Pulmonary artery endothelial cell (primary cell): ENCODE measurements at places on chromosomes 2 and 18. TPM values are rescaled to one million over a fixed set of nuclear protein-coding genes. Genes with fewer than 3 reads are reported as not detected.

The GRB14 gene
- 3.9 and 4.3 TPM in 2 replicates for total RNA-seq

The SERPINB4 gene
- not detected in 2 replicates for total RNA-seq

GRCh38 chr2:159204381-159205144 is 81.9 kb downstream of the WDSUB1 start:
- DNase-seq: no peak

DNA sequence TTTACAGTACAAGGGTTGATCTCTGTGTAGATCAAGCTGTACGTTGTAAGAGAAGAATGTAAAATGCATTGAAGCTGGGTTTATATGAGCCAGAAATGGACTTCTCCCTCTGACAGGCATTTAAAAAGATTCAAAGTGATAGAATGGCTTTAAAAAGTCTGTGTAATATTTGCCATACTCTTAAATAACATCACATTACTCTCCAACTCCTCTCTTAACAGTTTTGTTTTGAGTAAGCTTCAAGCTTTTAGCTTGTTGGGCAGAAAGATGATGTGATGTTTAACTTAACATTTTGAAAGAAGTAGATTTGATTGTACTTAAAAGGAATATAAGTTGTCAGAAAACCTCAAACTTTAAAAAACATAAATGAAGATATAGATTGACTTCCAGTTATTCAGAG is 72.2 kb downstream of the COX7A2L start:
- no peak for DNase-seq

DNA sequence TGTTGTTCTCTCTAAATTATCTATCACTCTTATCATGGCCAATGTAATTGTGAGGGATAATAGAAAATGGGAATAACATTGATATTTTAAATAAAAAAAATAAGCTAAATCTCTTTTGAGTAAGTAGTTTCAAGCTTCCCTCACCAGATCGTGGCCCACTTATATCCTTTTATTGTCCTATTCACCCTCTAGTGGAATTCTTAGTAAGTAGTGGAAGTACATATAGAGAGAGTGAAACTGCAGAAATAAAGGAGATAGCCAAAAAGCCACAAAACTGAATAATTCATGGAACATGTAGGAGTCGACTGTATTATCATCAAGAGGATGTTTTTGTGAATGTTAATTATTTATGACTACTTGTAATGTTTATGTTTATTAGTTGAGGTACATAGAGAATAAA is 66.1 kb upstream of the DTNA start:
- DNase-seq: no peak

DNA sequence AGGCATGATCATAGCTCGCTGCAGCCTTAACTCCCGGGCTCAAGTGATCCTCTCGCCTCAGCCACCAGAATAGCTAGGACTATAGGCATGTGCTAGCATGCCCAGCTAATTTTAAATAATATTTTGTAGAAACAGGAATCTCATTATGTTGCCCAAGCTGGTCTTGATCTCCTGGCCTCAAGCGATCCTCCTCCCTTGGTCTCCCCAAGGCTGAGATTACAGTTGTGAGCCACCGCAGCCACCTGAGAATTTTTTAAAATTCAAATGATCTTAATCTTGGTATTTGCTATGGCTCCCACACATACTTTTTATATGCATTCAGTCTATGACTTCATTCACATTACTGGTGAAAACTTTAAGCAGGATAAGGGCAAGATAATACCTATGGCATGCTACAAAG is 13.1 kb downstream of the KRCC1 start:
- DNase-seq: no peak

DNA sequence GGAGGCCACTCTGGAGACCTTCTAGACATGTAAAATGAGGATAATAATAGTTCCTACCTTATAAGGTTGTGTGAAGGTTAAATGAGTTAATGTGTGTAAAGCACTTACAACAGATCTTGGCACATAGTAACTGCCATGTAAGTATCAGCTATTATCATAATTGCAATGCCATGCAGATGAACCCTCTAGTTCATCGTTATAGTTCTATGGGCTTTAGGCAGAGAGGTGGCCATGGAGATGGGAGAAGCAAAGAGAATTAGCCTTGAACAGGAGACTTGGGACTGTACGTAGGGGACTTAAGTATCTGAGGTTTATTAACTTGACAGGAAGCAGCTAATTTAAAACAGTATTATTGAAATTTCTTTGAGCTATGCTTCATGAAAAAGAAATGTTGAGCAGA is 151.8 kb downstream of the PIK3C3 start:
- no peak for DNase-seq

DNA sequence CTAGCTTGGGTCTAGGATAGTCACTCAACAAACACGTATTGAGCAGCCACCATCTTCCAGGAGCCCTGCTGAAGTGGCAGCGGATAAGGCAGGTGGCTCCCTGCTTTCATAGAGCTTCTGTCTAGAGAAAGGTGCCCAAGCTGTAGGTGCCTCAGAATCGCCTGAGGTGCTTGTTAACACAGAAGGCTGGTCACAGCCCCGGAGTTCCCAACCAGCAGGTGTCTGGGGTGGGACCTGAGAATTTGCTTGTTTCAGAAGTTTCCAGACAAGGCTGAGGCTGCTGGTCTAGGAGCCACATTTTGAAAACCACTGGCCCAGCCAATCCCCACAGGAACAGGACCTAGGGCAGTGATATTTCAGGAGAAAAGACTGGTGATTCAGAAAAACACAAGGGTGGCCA is 45.3 kb upstream of the SMAD7 start:
- no peak for DNase-seq
